Right ventricle myocardium inferior (tissue), 1 donor: ENCODE measurements at places on chromosomes 4 and X. TPM values are rescaled to one million over a fixed set of nuclear protein-coding genes. Genes with fewer than 3 reads are reported as not detected.

The PRRG3 gene
- total RNA-seq = 3.4 TPM

The GAGE12J gene
- total RNA-seq = not detected

The SSX2 gene
- not detected for total RNA-seq

The ETDB gene
- not detected for total RNA-seq

The STATH gene
- not detected for total RNA-seq

The OSTC gene
- total RNA-seq = 30.5 TPM

DNA sequence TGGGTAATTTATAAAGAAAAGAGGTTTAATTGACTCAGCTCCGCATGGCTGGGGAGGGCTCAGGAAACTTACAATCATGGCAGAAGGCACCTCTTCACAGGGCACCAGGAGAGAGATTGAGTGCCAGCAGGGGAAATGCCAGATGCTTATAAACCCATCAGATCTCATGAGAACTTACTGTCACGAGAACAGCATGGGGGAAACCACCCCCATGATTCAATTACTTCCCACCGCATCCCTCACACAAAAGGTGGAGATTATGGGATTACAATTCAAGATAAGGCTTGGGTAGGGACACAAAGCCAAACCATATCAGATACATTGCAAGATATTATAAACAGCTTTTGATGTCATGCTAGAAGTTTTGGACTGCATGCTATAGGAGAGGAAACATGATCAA is 204.3 kb downstream of the VEGFC start:
- no peak for DNase-seq

DNA sequence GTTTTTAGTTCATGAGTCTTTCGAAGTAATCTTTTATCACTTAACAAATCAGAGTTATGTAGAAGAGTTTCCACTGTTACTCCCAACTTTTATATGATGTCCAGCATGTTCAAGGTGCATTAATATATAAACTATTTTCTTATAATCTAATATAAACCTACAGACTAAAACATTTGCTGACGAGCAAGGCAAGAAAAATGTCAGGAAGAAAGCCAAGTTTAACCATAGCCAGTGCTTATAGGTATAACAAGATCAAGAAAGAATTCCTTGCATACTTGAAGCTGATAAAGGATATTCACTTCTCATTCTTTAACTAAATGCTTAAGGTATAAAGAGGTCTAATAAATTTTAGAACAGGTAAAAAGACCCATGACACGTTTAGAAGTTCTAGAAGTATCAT is 167.7 kb downstream of the NPNT start:
- DNase-seq = no peak

DNA sequence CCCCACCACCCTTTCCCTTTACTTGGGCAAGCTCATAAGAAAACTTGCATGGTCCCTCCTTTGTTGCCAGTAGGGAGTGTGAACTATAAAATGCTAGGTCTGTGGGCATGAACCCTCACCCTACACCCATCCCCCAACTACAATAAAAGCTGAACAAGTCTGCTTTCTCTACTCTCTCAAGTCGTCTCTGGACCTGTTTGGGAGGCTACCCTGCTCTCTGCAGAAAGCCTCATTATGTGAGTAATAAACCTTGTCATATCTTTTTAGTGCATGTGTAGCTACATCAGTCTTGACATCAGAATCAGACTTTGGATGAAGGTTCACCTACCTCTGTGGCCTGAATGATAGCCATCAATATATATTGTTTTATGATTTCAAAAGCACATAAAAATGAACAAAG is 155.4 kb upstream of the FAM241A start:
- no peak for DNase-seq

DNA sequence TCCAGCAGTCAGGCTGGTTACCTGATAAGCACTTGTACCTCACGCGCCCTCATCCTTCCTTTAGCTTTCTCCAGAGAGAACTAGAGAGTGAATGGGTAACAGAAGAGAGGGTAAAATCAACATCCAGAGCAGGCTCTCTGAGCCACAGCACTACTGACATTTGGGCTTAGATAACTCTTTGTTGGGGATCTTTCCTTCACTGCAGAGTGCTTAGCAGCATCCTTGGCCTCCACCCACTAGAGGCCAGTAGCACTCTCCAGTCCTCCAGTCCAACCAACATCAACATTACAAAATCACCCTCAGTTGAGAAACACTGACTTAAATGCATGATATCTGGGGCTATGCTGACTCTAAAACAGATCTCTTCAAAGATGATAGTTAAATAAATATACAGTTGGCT is 220.7 kb downstream of the TACR3 start:
- no peak for DNase-seq

GRCh38 chrX:122004127-122004526 is 956.7 kb downstream of the GLUD2 start:
- DNase-seq = no peak
